ENCODE measurements at places on chromosomes 3 and 15. TPM values are rescaled to one million over a fixed set of nuclear protein-coding genes. Genes with fewer than 3 reads are reported as not detected.

DNA sequence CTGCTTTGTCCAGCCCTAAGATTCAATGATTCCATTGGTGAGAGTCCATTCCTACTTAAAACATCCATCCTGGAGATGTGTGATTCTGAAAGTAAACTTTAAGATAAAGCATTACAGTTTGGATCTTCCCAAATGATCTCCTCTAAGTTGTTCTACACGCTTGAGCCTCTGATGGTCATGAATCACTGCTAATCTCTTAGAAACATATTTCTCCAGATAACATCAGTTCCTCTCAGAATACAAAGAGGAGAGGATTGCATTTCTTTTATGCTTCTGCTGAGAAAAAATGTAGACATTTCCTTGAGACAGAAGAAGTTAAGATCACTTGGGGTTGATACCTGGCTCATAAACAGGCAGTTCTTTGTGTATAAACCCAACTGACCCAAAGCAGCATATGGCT, 281.2 kb upstream of the DPH6 start:
- DNase-seq = no peak

DNA sequence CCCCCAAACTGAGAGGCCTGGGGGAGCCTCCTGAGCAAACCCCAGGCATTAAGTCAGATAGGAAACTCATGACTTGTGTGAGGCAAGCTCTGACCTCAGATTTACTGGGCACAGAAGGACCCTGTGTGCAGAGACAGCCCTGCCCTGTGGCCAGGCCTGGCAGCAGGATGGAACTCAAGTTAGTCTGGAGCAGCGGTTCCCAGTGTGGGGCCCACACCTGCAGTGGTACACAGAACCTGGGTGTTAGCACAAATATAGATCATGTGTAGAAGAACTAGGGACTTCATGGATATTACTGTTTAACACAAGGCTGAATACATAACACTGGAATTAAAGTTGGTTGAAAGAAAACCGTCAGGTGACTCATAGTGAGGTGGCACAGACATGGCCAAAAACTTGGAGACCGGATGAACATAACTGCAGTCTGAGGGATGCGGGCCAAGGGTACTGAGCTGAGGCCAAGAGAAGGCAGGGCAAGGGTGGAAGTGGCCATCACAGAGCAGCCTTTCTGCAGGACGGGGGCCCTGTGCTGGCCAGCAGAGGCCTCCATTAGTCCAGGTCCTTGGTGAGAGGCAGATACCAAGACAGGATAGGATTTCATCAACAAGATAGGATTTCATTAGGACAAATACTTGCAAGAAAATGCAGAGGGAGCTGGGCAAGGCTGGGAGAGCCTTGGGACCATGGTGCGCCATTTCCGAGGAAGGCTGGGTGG, 40.9 kb downstream of the IRAK2 start:
- no peak for DNase-seq

GRCh38 chr3:50550079-50550736, 17.3 kb downstream of the C3orf18 start:
- peak; percentile 62 for DNase-seq

DNA sequence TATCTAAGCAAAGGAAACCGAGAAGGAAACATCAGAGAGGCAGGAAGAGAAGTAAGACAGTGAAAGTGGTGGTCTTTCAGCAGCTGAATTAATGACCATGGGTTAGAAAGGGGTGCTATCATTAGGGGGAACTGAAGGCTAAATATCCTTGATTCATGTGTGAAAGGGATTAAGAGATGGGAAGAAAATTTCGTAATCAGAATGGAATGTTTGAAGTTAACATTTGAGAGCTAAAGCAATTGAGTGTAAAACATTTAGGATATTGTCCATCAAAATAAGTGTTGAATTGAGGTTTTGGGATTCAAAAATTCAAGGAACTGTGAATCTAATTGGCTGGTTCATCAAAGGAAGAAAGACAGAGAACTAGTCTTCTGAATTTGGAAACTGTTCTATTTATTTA, 4.1 kb upstream of the ECT2 start:
- no peak for DNase-seq

DNA sequence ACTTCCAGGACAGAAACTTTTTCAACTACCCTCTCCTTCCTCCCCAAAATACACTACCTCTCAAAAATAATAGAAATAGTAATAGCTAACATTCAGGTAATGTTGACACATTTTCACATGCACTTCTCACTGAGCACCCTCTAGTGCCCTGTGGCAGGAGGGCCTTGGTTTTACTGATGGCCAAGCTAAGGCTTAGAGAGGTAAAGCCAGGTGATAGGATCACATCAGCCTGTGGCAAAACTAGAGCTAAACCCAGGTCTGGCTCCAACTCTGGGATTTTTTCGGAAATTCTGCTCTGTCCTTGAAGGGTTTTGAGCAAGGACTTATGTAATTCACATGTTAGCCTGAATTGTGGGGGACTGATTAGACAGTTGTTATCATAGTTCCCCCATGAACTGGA, 922 bp upstream of the TAMM41 start:
- no peak for DNase-seq

- DNase-seq = no peak
These were observed 61.0 kb downstream of the PGPEP1L start for GRCh38 chr15:98946301-98947255.

GRCh38 chr3:18264361-18264760, 160.8 kb downstream of the SATB1 start:
- DNase-seq = no peak

GRCh38 chr3:117091676-117092075, 382.1 kb downstream of the TUSC7 start:
- DNase-seq = no peak

GRCh38 chr15:73792415-73792814, 39.3 kb upstream of the INSYN1 start:
- DNase-seq = no peak

GRCh38 chr3:150970665-150971324, 1.7 kb downstream of the CLRN1 start:
- no peak for DNase-seq

DNA sequence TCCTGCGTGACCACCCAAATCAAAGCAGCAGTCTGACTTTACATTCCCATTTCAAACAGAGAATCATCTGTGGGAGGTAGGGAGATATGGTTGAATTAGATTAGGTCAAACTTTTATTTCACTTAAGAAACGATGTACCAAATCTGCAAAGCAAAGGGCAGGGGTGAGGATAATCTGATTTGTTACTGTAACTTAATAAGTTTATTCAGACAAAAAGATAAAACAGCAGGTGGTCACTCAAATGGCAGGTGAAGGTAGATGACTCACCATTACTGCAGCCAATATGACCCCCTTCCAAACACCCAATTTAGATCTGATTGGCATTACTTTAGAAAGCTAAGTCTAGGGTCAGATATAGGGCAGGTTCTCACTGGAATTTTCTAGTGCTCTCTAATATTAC, 651.0 kb upstream of the NAALADL2 start:
- DNase-seq = no peak

The RNF123 gene
- total RNA-seq = 45.0 TPM

The RTP1 gene
- total RNA-seq = not detected

The ARGFX gene
- not detected for total RNA-seq

The SORD gene
- 16.7 TPM for total RNA-seq

The CCR2 gene
- 11.5 TPM for total RNA-seq

The PLS1 gene
- 40.4 TPM for total RNA-seq

Measured in left lung (tissue), 14 donors.